Muscle of back (tissue), 13 donors: ENCODE measurements at places on chromosomes 11 and 22. TPM values are rescaled to one million over a fixed set of nuclear protein-coding genes. Genes with fewer than 3 reads are reported as not detected.

The CDC45 gene
- 6.6 TPM for polyA plus RNA-seq

The DDTL gene
- polyA plus RNA-seq: 6.7 TPM

The SYT7 gene
- 2.6 TPM for polyA plus RNA-seq

The EFEMP2 gene
- 83.5 TPM for polyA plus RNA-seq

The TPP1 gene
- polyA plus RNA-seq: 43.0 TPM

The OR51B5 gene
- not detected for polyA plus RNA-seq

- DNase-seq: no peak
Measured at GRCh38 chr11:131858505-131858904, 488.1 kb downstream of the NTM start.

- DNase-seq: no peak
Measured at GRCh38 chr11:67664696-67665540, 9.5 kb downstream of the ALDH3B2 start.

- no peak for DNase-seq
Measured at GRCh38 chr22:49779211-49779610, 48.5 kb downstream of the BRD1 start.

- DNase-seq: no peak
Measured at GRCh38 chr11:102724904-102725500, at the start of gene MMP8. MMP8 (minus strand) TSS chr11:102724954; CDS start chr11:102724855, 99 bp downstream.

DNA sequence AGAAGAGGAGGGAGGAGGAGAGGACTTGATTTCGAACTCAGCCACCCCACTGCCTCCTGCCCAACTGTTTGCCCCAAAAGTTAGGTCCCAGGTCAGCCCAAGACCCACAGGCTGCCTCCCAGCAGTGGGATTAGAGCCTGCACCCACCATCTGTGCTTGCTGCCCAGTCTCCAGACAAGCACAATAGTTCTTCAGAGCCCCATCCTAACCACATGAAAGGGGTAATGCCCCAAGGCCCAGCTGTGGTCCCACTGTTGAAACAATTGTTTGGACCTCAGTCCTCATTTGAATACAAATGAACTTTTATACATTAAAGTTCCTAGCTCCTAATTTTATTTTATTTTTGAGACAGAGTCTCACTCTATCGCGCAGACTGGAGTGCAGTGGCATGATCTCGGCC is 5.4 kb upstream of the VPS51 start:
- DNase-seq: no peak

- DNase-seq: no peak
Measured at GRCh38 chr22:45422237-45422983, 8.9 kb downstream of the RIBC2 start.

DNA sequence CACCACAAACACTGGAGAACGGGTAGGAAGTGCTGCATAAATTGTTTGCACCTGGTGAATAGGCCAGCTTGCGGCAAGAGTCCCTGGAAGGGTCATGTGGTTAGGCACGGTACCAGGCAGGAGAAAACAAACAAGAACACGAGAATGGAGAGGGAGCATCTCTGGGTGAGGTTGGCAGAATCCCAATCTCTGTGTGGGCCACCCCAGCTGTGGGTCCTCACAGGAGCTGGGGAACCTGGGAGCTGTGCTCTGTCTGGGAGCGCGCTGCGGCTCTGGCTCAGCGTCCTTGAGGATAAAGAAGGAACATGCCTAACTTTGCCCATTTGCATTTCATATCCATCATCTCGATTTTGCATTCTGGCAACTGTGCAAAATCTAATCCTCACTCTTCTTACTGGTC is 46.1 kb upstream of the JAM3 start:
- DNase-seq: no peak

DNA sequence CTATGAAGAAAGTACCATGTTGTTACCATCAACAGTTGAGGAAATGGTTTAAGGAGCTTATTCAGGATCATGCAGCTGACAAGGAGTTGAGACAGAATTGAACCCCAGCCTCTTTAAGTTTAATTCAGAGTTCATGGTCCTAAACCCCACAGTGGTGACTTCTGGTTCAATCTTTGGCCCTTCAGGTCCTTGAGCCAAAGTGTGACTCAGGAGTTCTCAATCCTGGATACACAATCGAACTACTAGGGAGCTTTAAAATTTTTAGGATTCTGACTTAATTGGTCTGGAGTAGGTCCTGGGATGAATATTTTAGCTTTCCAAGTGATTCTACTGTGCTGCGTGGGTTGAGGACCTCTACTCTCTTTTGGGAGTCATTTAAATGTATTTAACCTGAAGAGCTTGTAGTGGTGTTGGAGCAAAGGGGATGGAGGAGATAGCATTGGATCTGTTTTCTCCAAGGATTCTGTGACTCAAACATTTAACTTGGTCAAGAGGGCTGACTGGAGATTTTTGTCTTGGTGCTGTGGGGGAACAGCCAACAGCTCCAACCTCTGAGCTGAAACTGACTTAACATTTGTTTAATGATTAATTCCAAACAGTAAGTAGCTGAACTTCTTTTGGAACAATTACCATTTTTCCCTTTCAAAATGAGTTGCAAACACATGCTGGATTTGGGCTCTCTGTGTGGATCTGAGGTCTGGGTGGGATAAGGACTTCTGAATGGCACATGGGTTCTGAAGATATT is 80.1 kb downstream of the INSC start:
- DNase-seq: no peak

GRCh38 chr11:75826461-75827230 is 11.6 kb downstream of the UVRAG start:
- DNase-seq: no peak

DNA sequence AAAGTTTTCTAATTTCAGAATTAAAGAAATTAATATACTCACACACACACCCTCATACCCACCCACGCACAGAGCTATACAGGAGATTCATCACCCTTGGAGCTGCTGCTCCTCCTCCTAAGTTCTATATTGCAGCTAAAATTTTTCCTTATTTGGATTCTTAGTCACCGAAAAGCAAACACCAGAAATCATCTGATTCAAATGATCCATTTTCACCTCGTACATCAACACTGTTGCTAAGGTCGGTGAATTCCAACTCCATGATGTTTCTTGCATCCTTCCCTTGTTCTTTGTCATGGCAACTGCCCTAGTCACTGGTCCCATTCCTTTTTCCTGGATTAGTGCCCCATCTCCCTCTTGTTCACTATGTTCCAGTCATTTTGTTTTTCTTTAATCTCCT is 286.2 kb downstream of the GRM5 start:
- DNase-seq: no peak

DNA sequence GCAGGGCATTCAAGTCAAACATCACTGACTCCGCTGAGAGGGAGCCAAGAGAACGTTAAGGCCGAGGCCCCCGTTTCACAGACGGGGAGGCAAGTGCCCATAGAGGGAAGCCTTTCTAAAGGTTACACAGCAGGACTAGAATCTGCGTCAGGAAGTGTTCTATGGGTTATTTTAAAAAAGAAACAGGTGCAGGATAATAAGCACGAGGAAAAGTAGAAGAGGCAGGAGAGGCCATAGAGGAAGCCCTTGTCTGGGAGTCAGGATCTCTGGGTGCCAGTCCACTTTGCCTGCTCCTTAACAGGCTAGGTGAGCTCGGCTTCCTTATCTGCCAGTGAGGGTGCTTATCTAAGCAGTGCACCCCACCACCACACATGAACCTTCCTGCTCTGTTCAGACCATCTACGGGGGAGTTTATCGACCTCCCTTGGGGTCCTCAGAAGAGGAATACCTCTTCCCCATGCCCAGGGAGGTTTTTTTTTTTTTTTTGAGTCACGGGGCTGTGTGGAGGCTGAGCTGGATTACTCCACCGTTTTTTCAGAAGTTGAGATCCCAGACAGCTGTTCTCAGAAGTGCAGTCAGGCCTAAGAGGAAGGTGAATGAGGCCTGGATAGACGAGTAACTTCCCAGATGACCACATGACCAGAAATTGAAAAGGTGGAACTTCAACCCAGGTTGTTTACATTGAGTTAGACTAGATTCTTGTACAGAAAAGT is 1.2 kb upstream of the FCHSD2 start:
- peak; percentile 58 for DNase-seq

- DNase-seq: no peak
Measured at GRCh38 chr11:116927163-116927974, 89.9 kb upstream of the APOA1 start.

- no peak for DNase-seq
Measured at GRCh38 chr22:32737811-32738497, 63.6 kb upstream of the TIMP3 start.

DNA sequence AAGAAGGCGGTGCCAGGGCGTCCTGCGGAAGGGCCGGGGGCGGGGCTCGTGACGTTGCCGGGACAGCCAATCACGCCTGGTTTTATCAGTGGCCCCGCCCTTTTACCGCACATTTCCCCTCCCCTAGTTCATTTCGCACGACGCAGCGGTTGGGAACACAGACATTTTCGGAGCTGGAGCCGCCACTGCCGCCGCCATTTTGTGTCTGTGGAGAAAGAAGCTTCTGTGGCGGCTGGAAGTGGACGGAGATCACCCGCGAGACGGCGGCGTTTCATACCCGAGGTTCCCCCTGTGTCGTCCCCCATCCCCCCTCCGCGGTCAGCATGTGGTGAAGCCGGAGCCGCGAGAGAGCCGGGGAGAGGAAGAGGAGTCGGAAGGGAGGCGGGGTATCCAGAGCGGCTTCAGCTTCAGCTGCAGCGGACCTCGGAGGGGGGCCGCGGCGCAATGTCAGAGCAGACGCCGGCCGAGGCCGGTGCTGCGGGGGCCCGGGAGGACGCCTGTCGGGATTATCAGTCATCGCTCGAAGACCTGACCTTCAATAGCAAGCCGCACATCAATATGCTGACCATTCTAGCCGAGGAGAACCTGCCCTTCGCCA is at the start of gene PCF11:
TSS of gene PCF11 (plus strand) at position 136 of the 598 bp plus-strand sequence. CDS start at position 445, 309 bp downstream.
- no peak for DNase-seq

- no peak for DNase-seq
Measured at GRCh38 chr11:107151158-107151557, 132.9 kb upstream of the GUCY1A2 start.

DNA sequence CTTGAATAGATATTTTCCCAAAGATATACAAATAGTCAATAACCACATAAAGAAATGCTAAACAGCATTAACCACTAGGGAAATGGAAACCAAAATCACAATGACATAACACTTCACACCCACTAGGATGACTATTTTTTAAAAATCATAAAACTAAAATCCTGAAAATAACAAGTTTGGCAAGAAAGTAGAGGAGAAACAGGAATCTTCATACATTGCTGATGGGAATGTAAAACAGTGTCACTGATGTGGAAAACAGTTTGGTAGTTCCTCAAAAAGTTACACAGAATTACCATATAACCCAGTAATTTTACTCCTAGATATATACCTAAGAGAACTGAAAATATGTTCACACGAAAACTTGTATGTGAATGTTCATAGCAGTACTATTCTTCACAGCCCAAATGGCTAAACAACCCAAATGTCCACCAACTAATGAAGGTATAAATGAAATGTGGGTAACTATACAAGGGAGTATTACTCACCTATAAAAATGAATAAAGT is 12.5 kb downstream of the PICALM start:
- DNase-seq: no peak

DNA sequence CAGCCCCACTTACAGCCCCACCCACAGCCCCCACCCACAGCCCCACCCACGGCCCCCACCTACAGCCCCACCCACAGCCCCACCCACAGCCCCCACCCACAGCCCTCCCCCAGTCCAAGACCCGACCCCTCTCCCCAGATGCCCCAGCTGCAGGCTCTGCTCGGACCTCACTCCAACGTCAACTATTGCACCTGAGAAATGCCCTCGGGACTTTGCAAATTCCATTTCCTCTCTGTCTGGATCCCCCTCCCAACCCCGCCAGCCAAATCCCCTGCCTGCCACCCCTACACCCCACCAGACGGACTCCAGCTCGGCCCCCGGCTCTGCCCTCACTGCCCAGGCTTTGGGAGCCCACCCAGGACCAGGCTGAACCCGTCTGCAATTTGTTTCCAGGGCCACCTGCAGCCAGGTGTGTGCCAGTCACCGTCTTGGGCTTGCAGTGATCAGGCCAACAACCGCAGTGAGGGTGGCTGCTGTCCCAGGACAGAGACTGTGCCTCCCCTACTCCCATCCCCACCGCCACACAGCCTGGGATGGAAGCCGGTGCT is 662.8 kb downstream of the BRD1 start:
- DNase-seq: no peak

- DNase-seq: no peak
Measured at GRCh38 chr11:92424281-92424680, 199.7 kb downstream of the FAT3 start.

DNA sequence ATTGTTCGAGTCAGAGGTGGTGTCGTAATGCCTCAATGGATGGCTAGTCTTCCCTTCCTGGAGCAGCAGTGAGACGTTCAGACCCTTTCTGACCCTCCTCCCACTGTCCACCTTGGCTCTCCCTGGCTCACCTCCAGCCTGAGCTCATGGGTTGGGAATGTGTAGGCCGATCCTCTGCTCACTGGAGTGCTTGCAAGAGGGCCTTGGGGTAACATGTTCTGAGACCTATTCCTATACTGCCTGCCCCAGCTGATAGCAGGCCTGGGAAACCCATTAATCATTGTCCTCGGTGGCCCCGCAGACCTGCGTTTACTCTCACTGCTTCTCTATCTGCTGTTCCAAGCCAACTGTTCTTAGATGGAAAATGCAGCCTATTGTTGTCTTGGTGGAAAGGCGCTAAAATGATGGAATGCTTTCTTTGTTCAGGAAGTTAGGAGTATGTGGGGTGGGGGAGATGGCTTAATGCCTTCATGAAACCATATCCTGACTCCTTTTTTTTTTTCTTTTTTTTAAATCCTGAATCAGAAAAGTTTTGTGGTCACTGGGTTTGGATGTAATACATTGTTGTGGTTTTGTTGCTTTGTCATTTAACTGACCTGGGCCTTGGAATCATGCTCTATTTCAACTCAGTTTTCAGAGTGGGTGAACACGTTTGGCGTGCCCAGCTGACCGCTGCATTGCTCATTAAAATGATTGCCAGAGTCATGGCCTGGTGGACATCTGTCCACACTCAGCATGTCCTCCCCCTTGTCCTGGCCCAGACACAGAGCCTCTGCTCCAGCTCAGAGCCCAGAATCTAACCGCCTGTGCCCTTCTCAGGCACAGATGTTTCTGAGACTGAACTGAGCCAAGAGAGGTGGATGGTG is 72.5 kb downstream of the MICAL2 start:
- peak; percentile 87 for DNase-seq

DNA sequence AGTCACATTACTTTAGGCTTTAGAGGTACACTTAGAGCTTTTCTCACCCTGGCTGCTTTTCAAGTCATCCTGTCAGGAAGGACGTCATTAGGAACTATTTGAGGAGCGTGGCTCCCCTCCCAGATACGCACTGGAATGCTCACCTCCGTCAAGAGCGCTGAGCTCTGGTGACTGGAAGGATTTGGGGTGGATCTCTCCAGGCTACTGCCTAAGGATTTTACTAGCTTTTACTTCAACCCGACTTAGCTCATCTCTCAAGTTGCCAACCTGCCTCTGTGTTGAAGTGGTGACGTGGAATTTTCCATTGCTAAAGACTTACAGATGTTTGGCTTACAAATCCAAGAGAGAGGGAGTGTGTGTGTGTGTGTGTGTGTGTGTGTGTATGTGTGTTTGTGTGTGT is 355.3 kb upstream of the CCDC90B start:
- DNase-seq: peak; percentile 92
